ENCODE measurements at places on chromosomes 5 and 9. TPM values are rescaled to one million over a fixed set of nuclear protein-coding genes. Genes with fewer than 3 reads are reported as not detected.
A peak's percentile ranks its signal among the peaks of the same experiment; 100 is the strongest.

DNA sequence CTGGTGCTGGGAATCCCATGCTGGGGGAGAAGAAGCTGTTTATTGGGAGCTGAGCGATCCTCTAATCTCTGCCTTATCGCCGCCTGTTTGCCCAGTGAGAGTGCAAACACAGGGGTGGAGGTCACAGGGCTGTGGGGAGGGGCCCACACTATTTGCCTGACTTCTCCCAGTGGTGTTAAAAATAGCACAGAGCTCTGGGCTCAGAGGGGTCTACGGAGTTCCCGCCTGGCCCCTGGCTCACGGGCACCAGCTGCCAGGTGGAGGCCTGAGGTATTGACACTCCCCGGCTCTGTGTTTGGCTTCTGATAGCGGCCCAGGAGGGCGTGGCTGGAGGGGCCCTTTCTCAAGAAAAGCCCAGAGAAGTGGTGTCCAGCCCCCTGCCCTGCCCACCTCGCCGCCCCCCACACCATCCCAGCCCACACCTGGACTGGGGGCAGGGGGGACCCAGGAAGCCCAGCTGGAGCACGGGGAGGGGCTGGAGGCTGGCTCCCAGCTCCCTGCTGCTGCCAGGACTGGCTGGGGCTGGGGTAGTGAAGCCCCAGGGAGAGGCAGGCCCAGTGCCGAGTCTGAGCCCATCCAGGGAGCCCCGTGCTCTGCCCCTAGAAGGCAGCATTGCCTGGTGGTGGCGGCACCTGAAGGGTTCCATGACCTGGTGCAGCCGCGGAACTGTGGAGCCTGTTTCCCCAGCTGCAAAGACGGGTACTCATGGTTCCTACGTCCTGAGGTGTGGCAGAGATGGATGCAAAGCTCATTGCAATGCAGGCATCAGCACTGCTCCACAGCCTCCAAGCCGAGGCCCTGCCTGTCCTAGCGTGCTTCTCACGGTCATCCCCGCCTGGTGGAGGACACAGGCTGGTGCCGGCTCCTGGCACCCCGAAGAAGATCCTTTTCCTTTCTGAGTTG lies 35.7 kb upstream of the EGFL7 start:
- no peak for DNase-seq

DNA sequence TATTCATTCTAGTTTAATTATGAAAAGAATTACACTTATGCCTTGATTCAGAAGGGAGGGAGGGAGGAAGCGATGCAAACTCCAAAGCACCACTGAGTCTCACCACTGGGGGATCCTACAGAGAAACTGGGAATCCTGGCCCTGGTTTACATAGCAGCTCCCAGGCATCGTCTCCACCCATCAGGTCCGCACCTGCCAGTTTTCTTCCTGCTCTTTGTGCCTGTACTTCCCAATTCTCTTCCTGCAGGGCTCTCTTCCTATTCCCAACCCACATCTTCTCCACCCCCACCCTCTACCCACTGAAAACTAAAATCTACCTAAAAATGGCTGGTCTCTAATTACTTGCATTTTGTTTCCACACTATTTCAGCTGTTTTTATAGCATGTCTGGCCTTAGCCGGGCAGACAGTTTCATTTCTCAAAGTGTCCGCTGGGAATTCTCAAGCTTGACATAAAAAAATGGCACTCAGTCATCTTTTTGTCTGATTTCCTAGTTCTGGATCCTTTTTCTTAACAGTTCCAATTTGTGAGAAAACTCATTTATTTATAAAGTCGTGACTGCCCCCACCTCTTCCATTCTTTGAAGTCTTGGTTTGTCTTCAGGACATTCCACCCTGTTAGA lies 1.6 kb upstream of the TNIP1 start:
- DNase-seq: no peak

- DNase-seq: no peak
These were observed 188.7 kb downstream of the ROR2 start for GRCh38 chr9:91761362-91761761.

DNA sequence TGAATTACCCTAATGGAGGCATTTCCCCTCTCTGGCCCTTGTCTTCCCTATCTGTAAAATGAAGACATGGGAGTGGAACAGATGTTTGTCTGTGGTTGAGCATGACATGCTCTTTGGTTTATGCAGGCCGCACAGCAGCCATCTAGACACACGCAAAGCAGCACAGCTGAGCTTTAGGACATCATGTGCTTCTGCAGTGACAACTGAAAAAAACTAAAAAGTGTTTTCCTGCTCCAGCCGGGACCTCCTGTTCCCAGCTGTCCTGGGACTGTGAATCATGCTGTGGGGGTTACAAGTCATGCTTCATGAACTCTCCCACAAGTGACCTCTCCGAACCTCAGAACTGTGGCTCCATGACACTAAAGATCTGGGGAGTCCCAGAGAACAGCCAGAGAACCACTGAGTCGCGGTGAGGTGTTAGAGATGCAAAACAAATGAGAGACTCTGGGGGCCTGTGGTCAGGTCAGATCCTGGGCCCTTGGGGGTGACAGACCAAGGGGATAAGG lies 1.7 kb downstream of the SMIM3 start:
- no peak for DNase-seq

DNA sequence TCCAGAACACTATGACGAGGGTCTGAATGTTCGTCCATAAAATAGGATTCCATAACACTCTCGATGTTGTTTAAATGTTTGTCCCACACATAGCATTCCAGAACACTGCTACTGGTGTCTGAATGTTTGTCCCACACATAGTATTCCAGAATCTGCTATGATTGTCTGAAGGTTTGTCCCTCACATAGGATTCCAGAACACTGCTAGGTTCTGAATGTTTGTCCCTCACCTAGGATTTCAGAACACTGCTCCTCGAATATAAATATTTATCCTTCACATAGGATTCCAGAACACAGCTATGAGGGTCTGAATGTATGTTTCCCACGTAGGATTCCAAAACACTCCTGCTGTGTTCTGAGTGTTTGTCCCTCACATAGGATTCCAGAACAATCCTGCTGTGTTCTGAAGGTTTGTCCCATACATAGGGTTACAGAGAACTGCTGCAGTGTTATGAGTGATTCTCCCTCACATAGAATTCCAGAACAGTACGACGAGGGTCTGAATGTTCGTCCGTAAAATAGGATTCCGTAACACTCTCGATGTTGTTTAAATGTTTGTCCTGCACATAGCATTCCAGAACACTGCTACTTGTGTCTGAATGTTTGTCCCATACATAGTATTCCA lies 215.3 kb downstream of the FOXD4L6 start:
- DNase-seq: no peak

DNA sequence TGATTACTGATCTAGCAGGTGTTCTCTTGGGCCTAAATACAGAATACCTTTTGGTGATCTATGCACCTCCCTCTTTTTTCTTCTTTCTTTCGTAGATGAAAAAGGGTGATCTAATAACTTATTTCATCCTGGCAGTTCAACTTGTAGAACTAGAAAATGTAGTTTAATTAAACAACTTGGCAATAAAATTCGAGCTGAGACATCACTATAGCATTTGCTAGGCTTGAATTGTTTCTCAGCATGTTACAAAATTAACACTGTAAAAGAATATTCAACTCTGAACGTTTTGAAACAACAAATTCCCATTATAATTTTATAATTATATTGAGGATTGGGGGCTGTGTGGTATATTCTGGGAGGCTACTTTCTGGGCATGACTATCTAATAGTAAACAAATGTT lies 19.5 kb downstream of the SMIM15 start:
- no peak for DNase-seq

GRCh38 chr5:99949969-99950524 lies 585.1 kb upstream of the FAM174A start:
- no peak for DNase-seq

MAMDC4 gene
- total RNA-seq: 12.4 TPM

DNA sequence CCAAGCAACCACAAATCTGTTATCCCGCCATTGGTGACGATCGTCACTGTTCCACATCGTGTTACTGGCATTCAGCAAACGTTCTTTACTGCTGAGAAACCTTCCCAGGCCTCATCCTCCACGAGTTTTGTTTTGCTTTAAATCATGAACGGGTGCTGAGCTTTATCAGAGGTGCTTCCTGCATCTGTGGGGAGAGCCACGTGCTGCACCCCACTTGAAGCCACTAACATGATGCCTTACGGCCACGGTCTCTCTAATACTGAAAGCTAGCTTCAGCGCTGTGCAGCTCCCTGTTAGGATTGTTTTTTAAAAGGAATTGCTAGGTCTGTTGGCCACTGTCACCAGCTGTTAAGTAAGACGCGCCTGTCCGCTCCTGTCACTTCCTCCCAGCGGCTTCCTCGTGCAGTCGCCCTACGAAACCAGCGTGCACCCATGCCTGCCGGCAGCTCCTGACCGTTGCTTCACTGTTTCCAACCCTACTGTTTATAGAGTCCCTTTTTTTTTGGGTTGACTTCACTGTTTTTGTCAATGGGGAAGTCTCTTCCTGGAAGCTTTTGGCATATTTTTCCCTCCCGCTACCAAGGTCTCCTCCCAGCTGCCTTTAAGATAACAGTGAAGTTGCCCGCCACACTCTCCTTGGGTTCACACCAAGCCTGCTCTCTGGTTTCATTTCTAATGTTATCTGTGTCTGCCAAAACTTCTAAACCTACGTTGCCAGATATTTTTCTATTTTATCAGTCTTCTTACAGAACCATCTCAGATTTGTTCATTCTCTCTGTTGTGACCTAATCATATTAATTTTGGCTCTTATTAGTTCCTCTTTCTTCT lies 20.3 kb downstream of the LPCAT1 start:
- no peak for DNase-seq

PHF19 gene
- 331 TPM for total RNA-seq

FYB1 gene
- total RNA-seq: 480 TPM

CAMK4 gene
- total RNA-seq: 138 TPM

- DNase-seq: no peak
These were observed at the start of gene KCNMB1 for GRCh38 chr5:170388818-170389549. KCNMB1 (minus strand) TSS chr5:170389367; CDS start chr5:170385447, 3,920 bp downstream.

DNA sequence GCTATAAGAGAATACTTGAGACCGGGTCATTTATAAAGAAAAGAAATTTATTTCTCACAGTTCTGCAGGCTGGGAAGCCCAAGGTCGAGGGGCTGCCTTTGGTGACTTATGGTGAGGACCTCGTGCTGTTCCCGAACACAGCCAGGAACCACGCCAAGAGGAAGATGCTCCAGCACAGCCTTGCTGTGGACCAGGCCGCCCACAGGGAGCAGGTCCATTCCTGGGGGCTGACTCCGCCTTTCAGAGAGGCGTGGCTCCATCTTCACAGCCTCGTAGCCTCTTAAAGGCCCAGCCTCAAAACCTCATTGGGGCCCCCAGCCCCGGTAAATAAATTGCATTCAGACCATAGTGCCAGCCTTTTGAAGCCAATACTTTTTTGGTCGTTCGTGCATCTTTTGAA lies 93.5 kb upstream of the CACNA1B start:
- no peak for DNase-seq

DNA sequence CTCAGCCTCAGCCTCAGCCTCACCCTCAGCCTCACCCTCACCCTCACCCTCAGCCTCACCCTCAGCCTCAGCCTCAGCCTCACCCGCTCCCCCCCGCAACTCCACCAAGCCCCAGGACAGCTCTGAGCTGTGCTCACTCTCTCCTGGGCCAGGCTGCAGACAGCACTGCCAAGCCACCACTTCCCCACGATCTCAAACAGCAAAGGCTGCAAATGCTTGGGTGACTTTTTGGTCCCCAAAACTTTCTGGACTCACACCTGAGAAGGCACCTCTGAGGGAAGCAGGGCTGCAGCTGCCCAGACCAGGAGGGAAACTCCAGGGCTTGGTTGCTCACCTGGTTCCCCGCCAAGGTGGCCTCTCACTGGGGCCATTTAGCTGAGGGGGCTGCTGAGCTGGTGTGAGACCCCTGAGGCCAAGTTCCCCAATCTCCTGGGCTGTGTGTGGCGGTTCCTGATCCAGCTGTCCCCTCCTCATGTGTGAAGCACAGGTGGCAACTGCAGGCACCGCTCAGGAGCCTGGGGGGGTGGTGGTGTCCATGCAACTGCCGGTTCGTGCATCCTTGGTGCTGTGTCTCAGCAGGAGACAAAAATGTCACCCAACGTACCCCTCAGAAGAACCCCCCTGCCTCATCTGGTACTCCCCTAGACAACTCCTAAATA lies 17.8 kb downstream of the MRPL36 start:
- no peak for DNase-seq

- DNase-seq: peak; percentile 28
These were observed 943 bp downstream of the STING1 start for GRCh38 chr5:139481580-139482049.

GRCh38 chr5:179769796-179770195 lies 24.0 kb upstream of the LTC4S start:
- no peak for DNase-seq

PRUNE2 gene
- total RNA-seq: 0.23 TPM

PCDHGA8 gene
- not detected for total RNA-seq

SHC3 gene
- not detected for total RNA-seq

DNA sequence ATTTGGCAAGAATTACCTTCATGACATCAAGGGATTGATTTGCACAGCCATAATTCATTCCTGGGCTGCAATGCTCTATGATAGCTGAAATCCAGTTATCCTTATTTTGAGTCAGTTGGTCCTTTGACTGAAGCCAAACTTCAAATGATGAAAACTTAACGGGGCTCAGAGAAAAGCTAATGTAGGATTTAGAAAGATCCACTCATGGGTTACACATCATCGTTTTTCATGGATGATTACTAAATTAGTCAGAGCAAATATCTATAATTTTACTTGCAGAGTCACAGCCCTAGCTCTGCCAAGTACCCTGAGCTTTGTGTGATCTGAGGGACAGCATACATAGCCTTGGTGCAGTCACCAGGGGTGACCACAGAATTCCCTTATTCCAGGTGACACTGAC lies 27.3 kb upstream of the MUSK start:
- DNase-seq: no peak

GRCh38 chr5:139131465-139131864 lies 66.7 kb downstream of the SIL1 start:
- DNase-seq: no peak

DNA sequence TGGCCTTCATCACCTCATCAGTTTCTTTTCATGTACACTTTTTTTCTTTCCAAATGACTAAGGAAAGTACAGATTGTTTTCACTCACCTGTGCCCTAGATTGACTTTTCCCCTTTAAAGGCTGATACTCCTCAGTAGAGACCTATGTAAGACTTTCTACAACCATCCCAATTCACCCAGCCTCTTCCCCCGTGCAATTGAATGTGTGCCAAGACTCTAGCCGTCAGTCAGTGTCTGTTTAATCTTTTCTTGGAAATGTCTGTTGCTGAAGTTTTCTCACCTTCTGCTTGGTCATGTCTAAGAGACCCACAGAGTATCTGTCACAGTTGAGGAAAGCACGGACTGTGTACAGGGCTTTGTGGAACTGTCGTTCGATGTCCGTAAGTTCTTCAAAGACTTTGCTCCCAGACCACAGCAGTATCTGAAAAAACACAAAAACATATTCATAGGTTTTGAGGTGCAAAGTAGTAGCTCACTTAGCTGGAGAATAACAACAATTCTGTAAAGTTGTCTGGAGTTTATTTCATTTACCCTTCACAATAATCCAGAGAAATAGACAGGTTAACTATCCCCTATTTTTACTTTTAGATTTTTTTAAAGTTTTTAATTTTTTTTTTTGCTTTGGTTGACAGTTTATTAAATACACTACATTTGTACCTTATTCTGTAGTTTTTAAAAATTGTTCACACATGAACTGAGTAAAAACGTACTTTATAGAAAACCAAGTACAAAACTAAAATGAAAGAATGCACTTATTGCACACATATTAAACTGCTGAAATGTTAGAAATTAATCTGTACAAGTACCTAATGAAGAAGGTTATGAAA lies 13.6 kb downstream of the PDE6A start:
- no peak for DNase-seq

All from activated CD4-positive, alpha-beta T cell treated with anti-CD3 and anti-CD28 coated beads, Interleukin-2, amount 10 ng/mL, durations not matched to agents 7 days and 5 days (primary cell).